ENCODE measurements at places on chromosomes 1 and 21. TPM values are rescaled to one million over a fixed set of nuclear protein-coding genes. Genes with fewer than 3 reads are reported as not detected.

HRNR gene
- total RNA-seq, result not detected

ACOT11 gene
- 1.2 TPM for total RNA-seq

GCSAML gene
- total RNA-seq, result not detected

SUSD4 gene
- total RNA-seq, result 1.8 TPM

PMVK gene
- 29.8 TPM for total RNA-seq

SPATA46 gene
- not detected for total RNA-seq

MRPL37 gene
- total RNA-seq, result 203 TPM

SH2D5 gene
- 0.29 TPM for total RNA-seq

AADACL3 gene
- total RNA-seq, result not detected

MAP3K21 gene
- total RNA-seq, result 1.8 TPM

TTC39A gene
- not detected for total RNA-seq

FCRL6 gene
- not detected for total RNA-seq

FCGR1A gene
- not detected for total RNA-seq

S100A1 gene
- not detected for total RNA-seq

ZBTB21 gene
- total RNA-seq, result 27.8 TPM

RAP1GAP gene
- total RNA-seq, result 0.15 TPM

DNA sequence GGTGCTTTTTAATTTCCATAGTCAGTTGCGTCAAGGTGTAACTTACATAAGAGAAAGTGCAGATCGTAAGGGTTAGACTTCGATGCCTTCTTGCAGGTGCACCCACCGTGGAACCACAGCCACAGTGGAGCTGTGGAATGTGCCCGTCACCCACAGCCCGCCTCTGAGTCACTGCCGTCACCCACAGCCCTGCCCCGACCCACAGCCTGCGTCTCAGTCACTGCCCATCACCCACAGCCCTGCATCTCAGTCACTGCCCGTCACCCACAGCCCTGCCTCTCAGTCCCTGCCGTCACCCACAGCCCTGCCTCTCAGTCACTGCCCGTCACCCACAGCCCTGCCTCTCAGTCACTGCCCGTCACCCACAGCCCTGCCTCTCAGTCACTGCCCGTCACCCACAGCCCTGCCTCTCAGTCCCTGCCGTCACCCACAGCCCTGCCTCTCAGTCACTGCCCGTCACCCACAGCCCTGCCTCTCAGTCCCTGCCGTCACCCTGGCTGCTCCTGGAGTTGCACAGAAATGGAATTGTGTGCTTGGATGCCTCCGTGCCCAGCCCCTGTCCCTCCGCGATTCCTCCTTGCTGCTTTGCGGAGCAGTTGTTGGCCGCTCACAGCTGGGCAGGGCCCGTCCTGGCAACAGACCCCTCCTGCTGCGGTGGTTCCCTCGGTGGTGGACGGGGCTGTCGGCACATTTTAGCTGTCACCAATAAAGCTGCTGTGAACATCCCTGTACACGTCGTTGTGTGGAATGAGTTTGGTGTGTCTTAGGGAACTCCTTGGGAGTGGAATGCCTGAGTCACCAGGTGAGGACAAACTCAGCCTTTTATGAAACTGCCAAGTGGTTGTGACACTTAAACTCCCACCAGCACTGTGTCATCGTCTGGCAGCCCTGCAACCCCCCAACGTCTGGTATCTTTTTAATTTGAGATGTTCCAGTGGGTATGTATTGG is 44.9 kb upstream of the COL6A2 start:
- no peak for DNase-seq

- no peak for DNase-seq
These were observed 323.3 kb upstream of the DEPDC1 start for GRCh38 chr1:68820151-68820550.

DNA sequence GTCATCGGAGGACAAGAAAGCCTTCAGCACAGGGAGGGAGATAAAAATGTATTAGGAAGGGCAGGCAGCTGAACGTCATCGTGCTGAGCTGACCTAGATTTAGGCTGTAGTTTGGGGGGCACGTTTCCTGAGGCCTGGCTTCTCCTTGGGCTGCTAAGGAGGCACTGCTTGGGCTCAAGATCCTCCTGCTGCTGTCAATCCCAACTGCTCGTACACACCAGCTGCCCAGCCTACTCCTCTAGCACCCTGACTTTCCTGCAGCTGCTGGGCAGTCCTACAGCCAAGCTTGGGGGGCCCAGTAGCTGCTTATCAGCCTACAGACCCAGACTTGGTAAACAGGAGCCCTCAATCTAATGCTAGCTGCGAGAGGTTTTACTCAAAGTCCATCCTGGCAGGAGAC is 6.2 kb downstream of the TMEM35B start:
- no peak for DNase-seq

DNA sequence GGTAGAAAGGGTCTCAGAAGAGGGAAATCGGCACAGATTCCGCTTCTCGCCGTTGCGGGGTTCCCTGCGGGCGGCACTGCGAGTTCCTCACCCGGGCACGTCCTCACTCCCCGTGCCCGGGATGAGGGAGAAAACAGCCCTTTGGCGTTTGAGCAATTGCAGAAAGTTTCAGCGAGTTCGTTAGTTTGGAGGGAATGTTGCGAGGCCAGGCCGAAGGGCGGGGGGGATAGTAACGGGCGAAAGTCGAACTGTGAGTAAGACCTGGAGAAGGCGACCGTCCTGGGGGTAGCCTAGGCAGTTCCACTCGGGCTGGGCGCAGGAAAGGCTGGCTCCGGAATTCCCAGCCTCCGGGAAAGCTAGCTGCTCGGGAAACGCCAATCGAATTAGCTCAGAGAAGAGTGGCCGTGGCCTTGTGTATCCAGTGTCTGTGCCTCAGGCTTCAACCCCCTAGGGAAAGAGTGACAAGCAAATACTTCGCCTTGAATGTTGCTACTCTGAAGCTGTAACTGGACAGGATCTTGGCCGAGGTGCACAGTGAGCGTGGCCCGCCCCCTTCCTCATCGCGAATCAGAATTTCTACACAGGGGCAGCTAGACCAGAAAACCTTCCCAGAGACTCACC is 787 bp downstream of the PTGFR start:
- DNase-seq, result no peak

- DNase-seq, result peak; percentile 10
These were observed 180.7 kb downstream of the ZBTB18 start for GRCh38 chr1:244231572-244232315.

GRCh38 chr21:38861989-38862683 is 56.4 kb downstream of the ETS2 start:
- no peak for DNase-seq

DNA sequence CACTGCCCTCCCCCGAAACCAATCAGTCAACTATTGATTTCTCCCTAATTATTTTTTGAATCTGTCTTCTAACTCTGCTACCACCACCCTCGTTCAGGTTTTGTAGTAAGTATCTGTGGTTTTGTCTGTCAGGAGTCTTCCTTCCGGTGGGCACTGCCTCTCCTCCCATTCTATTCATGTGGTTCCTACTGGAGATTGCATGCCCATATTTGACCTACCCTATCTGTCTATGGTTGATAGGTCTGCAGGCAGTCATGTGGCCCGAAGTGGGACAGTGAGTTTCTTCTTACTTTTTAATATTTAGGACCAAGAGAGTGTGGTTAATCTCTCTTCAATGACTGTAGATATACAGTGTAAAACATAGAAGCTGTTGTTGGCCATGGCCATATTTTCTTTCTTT is 17.8 kb upstream of the MAST2 start:
- peak; percentile 57 for DNase-seq

- peak; percentile 90 for DNase-seq
These were observed 5.5 kb downstream of the SMPDL3B start for GRCh38 chr1:27940297-27940696.

GRCh38 chr21:38507374-38507942 is 9.2 kb upstream of the ERG start:
- DNase-seq, result no peak

DNA sequence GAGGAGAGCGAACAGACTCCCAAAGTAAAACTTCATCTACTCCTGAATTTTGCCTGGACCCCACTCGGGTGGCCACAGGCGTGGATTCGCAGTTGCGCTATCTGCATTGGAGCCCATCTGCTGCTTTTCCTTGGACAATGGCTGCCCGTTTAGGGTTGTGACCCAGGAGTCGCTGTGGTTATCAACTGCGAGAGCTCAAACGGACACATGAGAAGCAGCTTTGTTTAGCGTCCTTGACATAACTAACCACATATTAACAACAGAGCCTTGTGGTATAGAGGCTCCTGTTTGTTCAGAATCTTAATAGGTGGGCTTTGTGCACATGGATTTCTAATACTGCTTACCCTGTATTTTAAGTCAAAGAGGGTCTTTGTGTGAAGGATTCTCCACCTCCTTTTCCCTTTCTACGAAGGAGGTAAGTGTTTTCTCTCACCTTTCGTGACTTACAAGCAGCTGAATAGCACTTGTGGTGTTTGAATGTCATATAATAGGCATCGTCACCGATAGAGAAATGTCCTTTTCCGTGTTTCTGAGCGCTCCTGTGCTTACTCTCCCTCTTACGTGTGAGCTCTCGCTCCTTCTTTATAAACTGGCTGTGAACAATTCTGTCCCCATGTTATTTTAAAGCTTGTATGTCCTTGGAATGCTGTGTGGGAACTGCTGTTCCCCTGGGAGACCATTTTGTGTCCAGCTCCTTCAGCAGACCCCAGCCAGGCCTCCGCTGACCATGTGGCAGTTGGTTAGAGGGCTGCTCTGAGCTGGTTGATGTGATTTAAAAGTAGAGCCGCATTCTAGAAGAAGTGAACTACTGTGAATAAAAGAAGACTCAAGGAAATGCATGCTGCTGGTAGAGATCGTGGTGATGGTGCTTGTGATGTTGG is 441.4 kb downstream of the RPS6KC1 start:
- no peak for DNase-seq

GRCh38 chr1:40750451-40750908 is 33.1 kb upstream of the KCNQ4 start:
- no peak for DNase-seq

DNA sequence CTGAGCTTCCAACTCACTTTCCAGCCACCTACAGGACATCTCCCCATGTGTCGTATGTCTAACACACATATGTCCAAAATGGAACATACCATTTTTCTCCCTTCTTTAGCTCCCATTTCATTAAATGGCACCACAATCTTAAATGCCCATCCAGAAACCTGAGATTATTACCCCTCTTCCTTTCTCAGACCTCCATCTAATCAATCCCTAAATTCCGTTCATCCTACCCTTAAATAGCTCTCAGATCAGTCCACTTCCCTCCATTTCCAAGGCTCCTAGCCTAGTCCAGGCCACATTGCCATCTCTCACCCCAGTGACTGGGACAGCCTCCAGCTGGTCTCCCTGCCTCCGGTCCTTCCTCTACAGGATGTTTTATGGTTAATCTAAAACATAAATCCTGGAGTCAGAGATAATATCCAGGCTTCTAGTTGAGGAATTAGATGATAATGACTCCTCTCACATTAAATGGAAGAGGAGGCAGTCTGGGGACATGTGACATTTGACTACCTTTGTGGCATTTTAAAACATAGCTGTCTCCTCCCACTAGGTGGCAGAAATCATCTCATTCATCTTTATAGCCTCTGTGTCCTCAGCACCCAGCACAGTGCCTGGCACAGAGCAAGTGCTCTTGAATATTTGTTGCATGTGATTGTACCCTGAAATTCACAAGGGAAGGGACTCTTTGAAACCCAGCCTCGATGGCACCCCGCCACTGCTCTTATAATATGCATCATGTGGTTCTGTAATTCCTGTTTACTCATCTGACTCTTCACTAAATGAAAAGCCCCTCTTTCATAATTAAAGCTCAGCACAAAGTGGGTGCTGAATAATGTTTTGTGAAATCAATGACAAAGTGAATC is 102.3 kb downstream of the TMEM53 start:
- DNase-seq, result peak; percentile 33

DNA sequence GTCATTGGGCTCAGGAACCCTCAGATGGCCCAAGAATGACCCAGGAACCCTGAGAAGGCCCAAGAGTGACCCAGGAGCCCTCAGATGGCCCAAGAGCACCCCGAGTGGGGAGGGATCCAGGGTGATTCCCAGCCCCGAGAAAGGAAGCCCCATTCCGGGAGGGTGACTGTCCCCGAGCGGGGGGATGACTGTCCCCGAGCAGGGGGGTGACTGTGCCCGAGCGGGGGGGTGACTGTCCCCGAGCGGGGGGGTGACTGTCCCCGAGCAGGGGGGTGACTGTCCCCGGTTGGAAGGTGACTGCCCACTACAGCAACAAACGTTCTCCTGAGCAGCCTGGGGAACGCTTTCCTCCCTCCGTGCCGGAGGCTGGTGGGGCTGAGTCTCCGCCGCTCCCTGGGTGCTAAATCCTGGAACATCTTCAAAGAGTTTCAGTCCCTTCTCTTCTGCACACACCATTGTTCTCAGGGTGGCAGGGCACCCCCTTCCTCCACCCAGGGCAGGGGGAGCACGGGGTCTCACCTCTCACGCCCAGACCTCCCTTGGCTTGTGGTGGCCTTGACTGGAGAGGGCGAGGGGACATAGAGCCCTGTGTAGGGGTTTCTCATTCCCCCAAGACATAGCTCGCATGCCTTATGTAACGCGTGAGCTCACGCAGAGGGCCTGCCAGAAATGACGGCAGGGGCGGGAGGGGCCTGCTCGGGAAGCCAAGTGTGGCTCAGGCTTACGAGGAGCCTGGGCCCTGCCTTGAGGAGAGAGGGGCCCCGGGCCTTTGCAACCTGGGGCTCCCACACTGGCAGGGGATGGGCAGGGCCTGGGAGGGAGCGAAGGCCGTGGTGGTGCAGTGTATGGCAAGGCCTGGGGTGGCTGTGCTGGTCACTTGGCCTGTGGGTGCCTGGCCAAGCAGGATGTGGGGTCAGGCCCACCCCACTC is 14.3 kb upstream of the SKI start:
- no peak for DNase-seq

- DNase-seq, result peak; percentile 45
These were observed 242.3 kb downstream of the LMX1A start for GRCh38 chr1:165114022-165114888.

GRCh38 chr1:37277366-37277765 is 197.0 kb upstream of the ZC3H12A start:
- no peak for DNase-seq

GRCh38 chr1:64597113-64597512 is 127.2 kb downstream of the CACHD1 start:
- no peak for DNase-seq

DNA sequence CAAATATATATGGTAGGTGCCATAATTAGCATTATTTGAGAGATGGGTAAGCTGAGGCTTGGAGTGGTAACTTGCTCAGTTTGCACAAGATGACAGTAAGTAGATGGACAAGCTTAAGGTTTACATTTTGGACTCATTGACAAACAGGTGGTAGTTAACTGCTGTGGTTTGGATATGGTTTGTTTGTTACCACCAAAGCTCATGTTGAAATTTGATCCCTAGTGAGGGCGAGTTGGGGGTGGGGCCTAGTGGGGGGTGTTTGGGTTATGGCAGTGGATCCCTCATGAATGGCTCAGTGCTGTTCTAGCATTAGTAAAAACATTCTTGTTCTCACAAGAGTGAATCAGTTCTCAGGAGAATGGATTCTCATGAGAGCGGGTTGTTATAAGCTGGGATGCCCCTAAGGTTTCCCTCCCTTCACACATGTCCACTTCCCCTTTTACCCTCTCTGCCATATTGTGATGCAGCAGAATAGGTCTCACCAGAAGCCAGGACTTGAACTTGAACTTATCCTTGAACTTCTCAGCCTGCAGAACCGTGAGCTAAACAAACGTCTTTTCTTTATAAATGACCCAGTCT is 6.6 kb upstream of the PRRX1 start:
- DNase-seq, result no peak

GRCh38 chr21:19048098-19048672 is 644.6 kb upstream of the TMPRSS15 start:
- no peak for DNase-seq

- no peak for DNase-seq
These were observed 246.1 kb upstream of the CSF3R start for GRCh38 chr1:36728846-36729245.

GRCh38 chr1:788835-789234 is 102.4 kb upstream of the OR4F16 start:
- no peak for DNase-seq

- DNase-seq, result no peak
These were observed 29.0 kb downstream of the PTAFR start for GRCh38 chr1:28147264-28148094.

GRCh38 chr1:169722779-169723178 is 11.1 kb downstream of the SELE start:
- no peak for DNase-seq
